Effector memory CD4-positive, alpha-beta T cell (primary cell): ENCODE measurements at places on chromosomes 5 and 9.

- DNase-seq: no peak
Measured at GRCh38 chr5:15807248-15807647, 307.3 kb downstream of the FBXL7 start.

GRCh38 chr5:158313733-158314464 lies 455.0 kb upstream of the CLINT1 start:
- DNase-seq: no peak

DNA sequence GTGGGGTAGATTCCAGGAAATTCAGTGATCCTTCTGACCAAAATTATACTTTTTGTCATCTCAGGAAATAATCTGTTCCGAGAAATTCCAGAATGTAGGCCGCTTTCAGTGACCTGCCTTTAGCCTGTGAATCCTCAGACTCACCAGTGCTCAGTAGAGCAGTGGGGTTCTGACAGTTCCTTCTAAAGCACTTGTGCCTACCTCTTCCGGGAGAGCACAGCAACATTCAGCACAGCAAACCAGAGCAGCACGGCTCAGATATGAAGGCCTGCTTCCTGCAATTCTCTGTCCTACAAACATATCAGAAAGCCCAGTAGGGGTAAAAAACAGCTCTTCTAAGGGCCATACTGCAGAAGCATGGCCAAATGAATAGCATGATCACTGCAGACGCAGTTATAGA lies 15.0 kb downstream of the FANCC start:
- no peak for DNase-seq

DNA sequence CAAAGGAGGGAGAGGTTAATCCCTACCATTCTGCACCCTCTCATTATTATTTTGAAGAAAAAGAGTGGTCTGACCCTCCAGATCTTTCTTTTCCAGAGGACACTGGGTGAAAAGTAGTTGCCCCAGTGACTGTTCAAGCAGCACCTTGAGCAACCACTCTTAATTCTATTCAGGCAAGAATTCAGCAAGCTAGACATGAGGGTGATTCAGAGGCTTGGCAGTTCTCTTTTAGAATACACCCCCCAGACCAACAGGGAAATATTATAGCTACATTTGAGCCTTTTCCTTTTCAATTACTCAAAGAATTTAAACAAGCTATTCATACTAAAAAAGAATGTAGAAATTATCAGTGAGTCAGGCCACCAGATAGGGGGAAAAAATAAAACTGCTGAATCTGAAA lies 178.3 kb downstream of the MRPS30 start:
- DNase-seq: no peak

DNA sequence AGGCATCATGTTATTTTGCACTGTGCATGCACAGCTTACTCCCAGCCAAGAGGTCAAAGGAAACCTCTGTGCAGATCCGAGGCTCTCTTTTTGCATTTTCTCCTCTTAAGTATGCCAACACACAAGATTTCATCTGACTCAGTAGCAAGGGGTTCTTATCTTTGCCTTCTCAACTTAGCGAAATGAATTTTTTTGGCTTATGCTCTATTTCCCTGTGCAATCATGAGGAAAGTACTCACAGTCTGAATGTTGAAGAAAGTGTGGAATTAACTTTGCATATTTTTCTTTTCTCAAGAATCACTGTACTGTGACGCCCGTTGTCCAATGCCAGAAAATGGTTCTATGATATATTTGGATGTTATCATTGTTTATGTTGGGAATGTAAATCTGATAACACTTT lies 173.5 kb upstream of the FBXL7 start:
- DNase-seq: no peak

- DNase-seq: no peak
Measured at GRCh38 chr5:139148986-139149385, 49.2 kb downstream of the SIL1 start.

DNA sequence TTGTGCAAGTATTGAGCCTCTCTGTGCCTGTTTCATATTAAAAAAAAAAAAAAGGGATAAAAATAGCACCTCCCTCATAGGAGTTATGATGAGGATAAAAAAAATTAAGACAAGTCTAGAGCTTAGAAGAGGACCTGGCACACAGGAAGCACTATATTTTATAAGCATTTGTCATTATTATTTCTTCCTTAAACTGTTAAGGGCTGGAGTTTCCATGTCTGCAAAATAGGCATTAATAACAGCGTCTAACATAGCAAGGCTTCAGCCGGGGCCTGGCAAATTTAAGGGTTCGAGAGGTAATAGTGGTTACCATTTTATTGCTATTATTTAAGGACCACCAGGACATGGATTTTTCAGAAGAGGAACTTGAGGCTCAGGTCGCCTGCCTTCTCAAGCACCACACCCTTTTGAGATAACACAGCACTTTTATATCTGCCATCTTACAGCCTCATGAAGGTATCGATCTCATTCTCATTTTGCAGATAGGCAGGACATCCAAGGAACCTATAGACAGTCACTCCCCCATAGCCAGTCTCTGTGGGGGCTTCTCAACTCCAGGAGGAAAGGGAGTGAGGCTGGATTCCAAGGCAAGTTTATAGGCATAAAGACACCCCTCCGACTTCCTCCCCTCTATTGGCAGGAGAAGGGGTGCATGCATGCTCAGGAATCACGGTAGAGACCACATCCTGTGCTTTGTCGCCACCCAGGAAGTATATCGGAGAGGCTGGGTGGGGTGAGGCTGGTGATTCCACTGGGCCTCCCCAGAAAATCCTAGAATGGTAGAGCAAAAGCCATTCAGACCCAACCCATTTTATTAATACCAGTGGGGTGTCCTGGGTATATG lies 2.4 kb downstream of the ANXA6 start:
- DNase-seq: peak; percentile 53

DNA sequence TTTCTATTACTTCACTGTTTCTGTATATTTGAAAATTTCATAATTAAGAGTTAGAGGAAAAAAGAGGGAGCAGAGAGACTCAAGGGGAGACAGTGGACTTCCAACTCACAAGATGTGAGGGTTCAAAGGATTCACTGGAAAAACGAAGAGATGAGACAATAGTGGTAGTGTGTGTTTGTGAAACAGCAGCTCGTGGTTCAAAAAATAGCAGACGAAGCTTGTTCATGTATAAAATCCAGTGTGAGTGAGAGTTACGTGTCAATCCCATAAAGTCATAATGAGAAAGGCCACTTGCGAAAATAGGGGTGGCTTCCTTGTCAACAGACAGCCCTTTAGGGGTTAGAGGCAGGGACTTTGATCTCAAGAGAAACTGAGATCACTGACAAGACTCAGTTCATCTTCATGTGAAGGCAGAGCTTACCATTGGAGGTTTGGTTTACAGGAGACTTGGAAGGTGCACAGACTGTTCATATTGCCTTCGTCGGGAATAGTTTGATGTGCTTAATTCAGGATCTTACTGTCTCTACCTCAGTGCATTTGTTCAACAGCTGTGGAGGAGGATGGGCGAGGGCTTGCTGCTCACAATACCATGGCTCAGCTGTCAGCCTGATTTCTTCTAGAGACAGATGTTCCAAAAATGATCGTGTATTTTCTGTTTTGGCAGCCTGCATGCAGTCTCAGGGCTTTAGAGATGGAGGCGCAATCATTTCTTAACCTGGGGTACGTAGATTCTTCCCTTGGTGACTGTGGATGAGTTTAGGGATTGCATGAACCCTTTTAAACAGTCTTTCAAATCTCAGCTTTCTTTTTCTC lies 105.7 kb upstream of the KLF9 start:
- no peak for DNase-seq

DNA sequence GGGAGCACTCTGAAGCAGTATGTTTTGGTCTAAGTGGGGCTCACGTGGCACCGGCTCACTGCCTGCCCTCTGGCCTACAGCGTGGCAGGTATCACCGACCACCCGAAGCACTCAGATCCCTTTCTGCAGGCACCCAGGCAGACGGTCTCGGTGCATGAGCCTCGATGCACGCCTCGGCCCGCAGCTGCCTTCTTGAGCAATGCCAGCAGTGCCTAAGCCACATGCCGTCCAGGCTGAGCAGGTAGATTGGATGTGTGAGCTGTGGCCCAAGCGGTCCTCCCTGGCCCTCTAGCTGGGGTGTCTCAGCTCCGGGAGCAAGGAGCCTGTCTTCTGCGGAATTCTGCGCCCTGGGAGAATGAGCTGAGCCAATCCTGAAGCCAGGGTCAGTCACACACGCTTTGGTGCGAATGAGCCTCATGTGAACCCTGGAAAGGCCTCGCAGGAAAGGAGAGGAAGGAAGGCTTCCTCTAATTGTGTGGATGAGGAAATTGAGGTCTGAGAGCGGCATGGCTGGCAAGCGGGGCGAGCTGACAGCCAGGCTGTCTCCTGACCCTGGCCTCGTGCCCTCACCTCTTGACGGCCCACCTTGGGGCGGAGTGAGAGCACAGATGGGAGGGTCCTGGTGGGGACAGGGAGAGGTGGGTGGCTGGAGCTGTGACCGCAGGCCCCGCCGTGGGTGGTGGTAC lies 14.4 kb downstream of the RXRA start:
- no peak for DNase-seq

- no peak for DNase-seq
Measured at GRCh38 chr5:171675511-171675910, 110.1 kb upstream of the SMIM23 start.

DNA sequence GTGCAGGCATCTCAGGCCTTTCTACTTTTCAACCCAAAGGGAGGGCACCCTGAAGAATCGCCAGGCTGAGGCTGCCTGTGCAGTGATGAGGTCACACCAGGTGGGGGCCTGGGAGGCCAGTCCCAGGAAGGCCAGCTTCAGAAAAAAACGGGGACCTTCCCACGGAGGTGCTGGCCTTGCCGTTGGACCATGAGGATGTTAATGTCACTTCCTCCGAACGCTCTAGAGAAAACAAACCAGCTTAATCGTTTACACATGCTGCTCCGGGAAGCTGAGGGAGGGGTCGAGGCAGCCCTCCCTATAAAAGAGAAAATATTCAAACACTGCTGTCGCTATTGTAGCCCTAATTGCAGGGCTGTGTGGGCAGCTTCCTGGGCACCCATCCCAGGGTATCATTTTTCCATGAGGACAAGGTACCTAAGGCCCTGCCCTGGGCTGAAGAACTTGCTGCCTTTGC lies 27.0 kb downstream of the PTGES start:
- DNase-seq: no peak

GRCh38 chr5:51225789-51226742 lies 157.2 kb upstream of the ISL1 start:
- DNase-seq: no peak

GRCh38 chr9:119974026-119974425 lies 604.8 kb upstream of the BRINP1 start:
- no peak for DNase-seq

GRCh38 chr5:138754699-138755057 lies 1.5 kb downstream of the CTNNA1 start:
- DNase-seq: no peak

DNA sequence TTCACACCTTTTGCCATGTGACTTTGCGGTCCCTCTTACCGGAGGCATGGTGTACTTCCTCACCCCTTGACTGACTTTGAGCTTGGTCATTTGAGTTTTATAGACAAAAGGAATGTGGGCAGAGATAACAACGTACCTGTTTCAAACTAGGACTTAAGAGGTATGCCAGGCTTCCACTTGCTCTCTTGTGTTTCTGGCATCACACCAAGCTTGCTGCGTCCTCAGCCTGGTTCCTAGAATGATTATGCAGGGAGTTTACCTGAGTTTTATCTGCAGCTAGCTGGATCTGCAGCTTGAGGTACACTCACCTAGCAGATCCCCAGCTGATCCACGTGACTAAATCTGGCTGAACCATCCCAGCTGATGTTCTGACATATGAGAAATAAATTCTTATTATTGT lies 66.2 kb downstream of the PLK2 start:
- DNase-seq: no peak

- DNase-seq: no peak
Measured at GRCh38 chr5:76175821-76176403, 92.7 kb downstream of the SV2C start.

DNA sequence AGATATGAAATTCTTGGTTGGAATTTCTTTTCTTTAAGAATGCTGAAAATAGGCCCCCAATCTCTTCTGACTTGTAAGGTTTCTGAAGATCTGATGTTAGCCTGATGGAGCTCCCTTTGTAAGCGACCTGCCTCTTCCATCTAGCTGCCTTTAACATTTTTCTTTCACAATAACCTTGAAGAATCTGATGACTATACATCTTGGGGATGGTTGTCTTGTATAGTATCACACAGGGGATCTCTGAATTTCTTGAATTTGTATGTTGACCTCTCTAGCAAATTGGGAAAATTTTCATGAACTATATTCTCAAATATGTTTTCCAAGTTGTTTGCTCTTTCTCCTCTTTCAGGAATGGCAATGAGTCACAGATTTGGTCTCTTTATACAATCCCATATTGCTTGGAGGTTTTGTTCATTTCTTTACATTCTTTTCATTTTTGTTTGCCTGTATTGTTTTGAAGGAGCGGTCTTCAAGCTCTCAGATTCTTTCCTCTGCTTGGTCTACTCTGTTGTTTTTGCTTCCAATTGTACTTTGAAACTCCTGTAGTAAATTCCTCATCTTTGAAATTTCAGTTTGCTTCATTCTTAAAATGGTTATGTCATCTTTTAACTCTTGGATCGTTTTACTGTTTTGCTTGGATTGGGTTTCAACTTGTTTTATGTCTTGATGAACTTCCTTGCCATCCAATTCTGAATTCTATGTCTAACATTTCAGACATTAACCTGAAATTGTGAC lies 245.2 kb upstream of the TARS1 start:
- no peak for DNase-seq

DNA sequence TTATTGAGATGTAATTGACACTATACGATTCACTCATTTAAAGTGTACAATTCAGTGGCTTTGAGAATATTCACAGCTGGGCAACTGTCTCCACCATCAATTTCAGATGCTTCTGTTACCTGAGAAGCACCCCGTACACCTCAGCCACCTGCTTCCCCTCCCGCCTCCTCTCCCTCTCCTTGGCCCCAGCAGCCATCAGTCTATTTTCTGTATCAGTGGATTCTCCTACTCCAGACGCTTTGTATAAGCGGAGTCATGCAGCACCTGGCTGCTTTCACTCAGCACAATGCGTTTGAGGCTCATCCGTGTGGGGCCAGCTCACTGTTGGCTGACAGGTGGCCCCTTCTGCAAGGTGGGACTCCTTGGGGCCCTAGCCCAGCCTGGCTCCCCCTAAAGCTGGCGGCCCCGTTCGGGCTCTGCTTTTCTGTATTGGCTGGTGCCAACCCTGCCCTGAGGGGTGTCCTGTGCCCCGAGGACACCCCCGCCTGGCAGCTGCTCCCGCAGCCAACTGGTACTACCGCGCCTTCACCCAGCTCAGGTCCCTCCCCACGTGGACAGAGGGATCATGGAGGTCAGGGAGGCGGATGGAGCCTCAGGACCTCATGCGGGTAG lies 124.4 kb upstream of the COL5A1 start:
- no peak for DNase-seq

DNA sequence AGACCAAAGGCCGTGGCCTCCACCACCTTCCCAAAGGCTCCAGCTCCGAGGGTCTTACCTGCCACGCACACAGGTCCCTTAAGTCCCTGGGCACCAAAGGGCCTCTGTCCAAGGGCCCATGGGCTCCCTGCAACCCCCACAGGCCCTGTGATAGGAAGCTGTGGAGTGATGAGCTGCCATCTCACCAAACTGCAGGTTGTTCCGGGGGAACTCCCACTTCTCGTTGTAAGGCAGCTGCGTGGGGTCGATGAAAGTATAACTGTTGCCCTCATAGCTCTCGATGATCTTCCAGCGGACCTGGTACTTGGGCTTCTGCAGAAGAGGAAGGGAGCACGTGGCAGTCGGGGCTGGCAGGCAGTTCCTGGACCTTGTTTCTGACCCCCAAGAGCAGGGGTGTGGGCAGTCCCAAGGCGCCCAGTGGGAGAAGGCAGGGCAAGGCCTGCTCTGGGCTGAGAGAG lies 24.8 kb downstream of the CSF1R start:
- DNase-seq: no peak

- DNase-seq: no peak
Measured at GRCh38 chr9:18438951-18439350, 35.0 kb upstream of the ADAMTSL1 start.

- no peak for DNase-seq
Measured at GRCh38 chr5:114726131-114726530, 364.3 kb downstream of the KCNN2 start.
